Fibroblast of skin of left biceps (primary cell): ENCODE measurements at places on chromosomes 11 and 22.
A peak's percentile ranks its signal among the peaks of the same experiment; 100 is the strongest.

GRCh38 chr11:85627332-85627997, at the start of gene DLG2:
Gene DLG2, minus strand, starts transcription at chr11:85627344.
- no peak for DNase-seq

DNA sequence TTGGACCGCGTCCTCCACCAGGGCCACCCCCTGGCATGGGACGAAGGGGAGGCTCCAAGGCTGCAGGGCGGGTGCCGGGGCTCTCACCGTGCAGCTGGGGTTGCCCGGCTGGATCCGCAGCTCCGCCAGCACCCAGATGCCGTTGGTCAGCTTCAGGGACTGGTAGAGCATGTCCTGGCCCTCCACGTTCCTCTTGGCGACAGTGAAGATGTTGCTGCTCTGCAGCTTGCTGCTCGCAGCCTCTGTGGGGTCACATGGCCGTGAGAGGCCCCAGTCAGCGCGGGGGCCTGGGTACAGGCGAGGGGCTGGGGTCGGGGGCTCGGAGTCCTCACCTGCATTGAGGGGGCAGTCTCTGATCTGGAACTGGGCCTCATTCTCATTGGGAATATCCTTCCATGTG, 14.8 kb upstream of the RASL10A start:
- no peak for DNase-seq

DNA sequence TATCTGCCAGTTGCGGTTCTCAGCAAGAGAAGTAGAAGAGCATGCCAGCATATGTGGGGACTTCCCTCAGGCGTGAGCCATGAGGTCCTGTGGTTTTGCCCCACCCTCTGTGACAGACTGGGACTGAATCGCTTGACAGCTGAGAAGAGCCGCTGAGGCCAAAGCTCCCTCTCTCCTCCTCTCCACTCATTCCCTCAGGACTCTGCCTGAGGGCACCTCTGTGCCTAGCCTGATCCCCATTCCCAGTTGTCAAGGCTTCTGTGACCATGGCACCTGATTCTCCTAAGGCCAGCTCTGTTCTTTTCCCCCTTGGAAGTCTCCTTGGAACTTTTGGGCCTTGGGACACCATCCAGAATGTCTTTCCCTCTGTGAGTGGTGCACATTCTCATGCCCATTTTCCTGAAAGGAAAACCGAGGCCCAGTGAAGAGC, 27.0 kb downstream of the ART5 start:
- DNase-seq = no peak

DNA sequence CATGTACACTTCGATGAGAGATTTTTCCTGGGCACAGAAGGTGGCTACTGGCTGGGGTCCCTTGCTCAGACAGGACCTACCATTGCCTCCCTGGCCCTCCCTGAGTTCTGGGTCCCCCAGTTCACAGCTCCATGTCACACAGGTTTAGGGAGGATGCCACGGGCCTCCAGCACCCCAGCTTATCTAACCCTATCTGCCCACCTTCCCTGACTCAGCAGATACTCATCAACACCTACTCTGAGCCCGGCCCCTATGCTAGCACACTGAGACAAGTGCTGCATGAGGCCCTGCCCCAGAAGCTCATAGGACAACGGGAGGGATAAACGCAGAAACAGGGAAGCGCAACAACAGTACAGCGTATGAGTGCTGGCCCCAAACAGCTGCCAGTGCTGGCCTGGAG, 9.6 kb downstream of the NAGA start:
- no peak for DNase-seq

DNA sequence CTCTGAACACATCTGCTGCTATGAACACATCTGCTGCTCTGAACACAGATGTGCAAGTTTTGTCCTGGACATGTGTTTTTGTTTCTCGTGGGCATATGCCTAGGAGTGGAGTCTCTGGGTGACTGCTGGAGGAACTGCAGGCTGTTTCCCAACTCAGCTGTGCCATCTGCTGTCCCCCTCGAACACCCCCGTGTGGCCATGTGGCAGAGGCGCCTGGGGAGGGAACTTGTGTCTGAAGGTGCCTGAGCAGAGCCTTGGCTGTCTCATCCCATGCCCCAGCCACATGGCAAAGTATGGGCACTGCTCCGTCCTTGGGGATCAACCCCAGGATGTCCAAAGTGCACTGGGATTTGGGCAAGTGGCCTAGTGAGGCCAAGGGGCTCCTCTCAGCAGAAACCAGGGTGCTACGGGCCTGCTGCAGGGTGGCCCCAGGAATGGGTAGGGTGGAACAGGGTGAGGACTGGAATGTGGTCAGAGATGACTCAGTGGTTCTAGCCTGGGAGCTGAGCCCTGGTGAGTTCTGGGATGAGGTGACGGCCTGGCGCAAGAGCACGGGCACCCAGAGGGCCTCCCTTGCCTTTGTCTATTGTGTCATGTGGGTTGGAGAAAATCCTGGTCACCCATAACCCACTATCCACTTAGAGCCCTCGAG, 14.7 kb downstream of the GATD1 start:
- no peak for DNase-seq

DNA sequence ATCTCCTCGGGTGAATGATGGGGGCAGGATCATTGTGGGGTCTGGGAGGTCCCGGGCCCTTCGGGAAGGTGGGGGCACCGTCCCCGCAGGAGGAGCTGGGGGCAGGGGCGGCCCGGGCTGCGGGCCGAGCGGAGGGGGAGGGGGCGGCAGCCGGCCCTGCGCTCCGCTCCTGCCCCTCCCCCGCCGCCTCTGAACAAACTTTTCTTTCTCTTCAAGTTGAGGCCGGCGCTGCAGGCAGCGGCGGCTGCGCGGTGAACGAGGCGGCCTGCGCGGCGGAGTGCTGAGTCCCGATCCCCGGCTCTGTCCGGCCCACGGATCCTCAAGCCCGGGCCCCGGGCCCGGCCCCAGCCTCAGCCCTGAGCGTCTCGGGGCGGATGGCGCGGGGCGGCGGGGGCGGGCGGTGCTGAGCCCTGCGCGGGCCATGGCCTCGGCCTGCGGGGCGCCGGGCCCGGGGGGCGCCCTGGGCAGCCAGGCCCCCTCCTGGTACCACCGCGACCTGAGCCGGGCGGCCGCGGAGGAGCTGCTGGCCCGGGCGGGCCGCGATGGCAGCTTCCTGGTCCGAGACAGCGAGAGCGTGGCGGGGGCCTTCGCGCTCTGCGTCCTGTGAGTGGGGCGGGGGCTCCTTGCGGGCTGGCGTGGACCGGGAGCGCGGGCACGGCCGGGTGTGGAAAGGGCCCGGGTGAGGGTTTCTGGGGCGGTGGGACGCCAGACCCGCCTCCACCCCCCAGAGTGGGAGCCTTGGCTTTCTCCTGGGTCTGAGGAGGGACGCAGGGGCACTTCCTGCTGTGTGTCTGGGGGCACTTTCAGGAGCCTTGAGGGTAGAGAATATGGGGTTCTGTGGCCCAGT, at the start of gene INPPL1:
TSS of gene INPPL1 (plus strand) at position 204 of the 847 bp plus-strand sequence. CDS start at position 422, 218 bp downstream.
- no peak for DNase-seq

DNA sequence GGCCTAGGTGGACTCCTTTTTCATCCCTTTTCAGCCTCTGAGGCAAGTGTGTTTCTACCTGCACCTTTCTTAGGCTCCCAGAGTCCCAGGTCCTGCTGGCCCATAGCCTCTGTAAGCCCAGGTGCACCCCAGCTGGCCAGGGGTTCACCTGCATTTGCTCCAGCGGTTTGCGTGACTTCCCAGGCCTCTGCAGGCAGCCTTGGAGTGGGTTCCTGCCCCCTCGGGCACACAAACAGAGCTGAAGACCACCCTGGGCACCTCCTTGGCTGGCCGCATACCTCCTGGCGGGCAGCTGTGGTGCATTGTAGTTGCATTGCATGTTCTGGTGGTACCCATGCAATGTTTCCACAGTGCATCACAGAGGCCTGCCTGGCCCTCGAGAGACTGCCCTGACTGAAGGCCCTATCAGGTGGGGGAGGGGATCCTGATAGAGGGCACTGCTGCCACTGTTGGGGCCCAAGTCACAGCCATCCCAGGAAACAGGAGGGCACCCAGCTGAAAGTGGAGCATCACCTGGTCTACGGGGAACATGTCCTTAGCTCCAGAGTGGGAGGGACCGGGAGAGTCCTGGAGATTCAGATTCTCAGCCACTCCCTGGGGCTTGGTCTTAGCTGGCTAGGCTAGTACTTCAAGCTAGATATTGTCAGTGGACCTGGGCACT, 14.1 kb downstream of the SHISA8 start:
- DNase-seq = no peak

- DNase-seq = no peak
Observed at GRCh38 chr11:107157146-107157808, 139.0 kb upstream of the GUCY1A2 start.

DNA sequence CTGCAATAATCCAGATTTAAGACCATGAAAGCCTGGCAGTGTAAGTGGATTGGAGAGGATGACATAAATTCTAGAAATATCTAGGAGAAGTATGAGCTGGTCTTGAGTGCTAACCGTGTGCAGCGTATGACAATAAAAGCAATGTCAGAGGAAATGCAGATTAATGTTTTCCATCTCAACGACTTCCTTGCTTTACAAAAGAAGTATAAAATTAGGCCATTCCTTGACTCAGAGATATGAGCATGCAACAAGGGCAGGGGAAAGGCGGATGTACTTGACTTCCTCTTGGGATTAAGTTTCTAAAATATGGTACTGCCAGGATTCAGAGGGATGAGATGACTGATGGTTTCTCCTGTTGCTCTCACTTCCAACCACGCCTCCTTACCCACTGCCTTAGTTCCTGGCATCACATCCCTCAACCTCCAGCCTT, 32.3 kb downstream of the ADAMTS15 start:
- no peak for DNase-seq

- peak; percentile 5 for DNase-seq
Observed at GRCh38 chr11:59283825-59284772, 71.4 kb upstream of the MPEG1 start.

DNA sequence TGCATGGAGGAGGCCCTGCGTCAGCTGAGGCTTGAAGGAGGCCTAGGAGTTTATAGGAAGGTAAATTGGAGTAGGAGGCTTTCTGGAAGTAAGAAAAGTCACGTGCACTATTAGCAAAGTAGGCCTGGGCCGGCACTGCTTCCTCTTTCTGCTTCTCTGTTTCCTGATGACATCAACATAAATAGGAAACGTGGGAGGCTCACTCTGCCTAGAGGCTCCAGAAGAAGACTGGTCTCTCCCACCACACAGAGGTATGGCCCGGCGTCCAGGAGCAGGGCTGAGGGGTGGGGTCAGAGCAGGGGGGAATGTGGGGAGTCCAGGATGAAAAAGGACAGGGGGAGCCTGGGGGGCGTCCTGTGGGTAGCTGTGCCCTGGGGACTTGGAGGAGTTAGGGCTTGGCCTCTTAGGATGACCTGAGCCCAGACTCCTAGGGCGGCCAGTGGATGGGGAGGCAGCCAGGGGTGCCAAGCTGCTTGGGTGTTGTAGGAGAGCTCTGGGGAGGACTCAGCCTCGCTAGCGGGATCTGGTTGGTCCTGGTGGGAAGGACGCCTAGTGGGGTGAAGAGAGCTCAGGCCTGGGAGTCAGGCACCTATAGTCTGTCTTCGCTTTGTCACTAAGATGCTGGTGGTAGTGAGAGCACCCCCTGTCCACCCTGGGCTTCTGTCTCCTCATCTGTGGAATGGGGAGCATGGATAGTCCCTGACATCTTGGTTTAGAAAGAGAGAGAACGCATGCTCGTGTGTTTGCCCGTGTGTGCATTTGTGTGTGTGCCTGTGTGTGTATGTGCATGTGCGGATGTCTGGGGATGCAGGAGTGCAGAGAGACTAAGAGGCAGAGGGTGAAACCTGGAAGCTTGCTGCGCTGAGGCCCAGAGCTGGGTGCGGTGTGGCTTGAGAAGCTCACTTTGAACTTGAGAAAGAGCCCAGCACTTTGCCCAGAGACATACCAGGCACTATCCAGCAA, at the start of gene CSF2RB:
TSS of gene CSF2RB (plus strand) at position 202 of the 963 bp plus-strand sequence. CDS start 8,580 bp downstream, outside the sequence.
- no peak for DNase-seq

GRCh38 chr11:95379479-95379878, 148.5 kb upstream of the SESN3 start:
- no peak for DNase-seq

GRCh38 chr11:32210556-32210955, 119.7 kb downstream of the RCN1 start:
- DNase-seq = peak; percentile 26

DNA sequence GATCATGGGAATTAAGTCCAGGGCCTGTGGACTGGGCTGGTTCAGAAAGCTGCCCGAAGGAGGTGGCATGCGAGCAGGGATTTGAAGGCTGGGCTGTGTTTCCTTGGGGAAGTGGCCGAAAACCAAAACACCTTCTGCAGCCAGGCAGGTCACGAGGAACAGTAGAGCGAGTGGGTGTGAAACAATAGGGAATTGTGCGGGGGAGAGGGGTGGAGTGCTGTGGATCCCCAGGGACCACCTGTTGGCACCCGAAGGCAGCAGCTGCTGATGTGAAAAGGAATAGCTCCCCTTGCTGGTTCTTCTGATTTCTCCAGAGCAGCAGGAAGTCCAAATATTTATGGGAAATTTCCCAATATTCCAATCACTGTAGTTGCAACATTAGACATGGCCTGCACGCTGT, 24.6 kb downstream of the TP53I11 start:
- DNase-seq = no peak

DNA sequence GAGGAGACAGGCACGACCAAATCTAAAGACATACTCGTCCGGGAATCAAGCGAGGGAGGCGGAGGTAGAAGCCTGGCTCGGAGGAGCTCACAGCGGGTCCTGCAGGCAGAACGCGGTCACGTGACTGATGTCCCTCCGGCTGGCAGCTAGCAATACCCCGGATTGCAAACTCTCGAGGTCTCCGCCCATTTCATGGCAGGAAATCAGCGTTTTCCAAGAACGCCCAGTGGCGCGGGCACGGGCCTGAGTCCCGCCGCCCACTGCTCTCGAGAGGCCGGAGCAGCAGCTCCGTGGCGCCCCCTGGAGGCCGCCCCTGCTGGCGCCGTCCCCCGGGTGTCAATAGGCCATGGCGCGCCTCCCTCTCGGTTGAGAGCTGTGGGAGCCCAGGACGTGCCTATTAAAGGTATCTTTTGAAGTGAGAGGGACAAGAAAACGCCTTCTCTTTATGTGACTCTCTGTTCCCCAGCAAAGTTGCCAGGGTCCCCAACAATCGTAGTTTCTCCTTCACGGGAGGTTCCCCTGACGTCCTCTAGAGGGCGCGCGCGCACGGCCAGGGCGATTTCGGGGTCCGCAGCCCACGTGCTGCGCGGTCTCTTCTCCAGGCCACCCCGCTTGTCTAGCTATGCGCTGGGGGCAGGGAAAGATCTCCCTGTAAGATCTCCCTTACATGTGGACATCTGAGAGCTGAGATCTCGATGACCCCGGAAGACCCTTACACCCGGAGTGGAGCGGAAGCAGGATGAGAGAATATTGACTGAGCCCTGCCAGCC, 37.3 kb upstream of the RBFOX2 start:
- DNase-seq = peak; percentile 87

- DNase-seq = no peak
Observed at GRCh38 chr11:66847461-66848232, 4.4 kb downstream of the RCE1 start.

- DNase-seq = peak; percentile 35
Observed at GRCh38 chr11:3738241-3738640, 59.1 kb downstream of the NUP98 start.
